NCI-H524 treated with DMSO at 0.1 percent for 48 hours (cell line): ENCODE measurements at places on chromosomes 16 and 17.

DNA sequence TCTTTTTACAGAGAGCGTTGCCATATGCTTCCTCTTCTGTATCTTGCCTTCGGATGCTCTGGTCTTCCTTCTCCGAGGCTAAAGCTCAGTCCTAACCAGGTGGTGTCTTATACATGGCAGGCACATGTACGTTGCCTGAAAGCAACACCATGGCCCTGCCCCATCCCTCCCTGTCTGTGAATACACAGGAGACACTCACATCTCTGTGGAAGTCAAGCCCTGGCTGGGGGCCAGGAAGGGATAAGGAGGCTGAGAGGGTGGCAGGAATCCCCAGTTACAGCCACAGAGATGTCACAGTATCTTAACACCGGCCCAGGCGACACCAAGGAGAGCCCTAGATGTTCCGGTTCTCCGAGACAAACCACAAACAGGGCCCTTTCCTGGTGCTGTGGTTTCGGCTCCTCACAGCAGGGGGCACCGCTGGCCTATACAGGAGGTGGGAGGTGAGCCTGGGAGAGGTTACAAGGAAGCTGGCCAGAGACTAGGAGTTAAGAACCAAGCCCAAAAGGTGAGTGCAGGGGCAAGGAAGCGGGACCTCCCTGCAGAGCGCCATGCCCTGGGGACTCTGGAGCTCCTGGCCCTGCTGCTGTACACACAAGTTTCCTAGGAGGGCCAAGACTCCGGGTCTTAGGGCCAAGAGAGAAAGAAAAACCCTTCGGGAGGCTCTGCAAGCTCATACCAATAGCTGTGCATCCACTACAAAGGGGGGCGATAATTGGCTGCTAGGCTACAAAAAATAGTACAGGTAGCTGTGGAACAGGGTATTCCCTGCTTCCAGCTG is 41.7 kb downstream of the SRL start:
- no peak for DNase-seq

DNA sequence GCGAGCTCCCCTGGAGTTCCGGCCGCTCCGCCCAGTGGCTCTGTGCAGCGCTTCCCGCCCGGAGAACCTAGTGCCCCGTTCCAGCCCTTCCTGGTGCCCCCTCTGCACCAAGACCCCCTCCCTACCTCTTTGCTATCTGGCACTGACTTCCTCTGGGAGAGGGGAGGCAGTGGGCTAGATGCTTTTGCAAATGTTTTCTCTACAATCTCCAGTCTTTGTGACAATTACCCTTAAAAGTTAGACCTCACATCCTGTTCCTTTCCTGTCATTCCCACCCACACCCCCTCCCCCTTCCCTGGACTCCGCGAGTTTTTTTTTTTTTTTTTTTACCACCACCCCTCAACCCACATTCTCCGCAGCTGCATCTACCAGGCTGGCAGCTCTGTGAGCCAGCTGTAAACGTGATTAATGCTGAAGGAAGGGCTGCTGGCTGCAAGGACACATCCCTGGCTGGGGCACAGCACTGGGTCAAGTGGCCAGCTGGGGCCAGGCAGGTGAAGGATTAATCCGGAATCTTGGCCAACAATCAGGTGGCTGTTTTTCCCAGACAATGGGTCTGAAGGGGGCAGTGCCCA is 101.5 kb downstream of the MGAT5B start:
- no peak for DNase-seq

GRCh38 chr16:27109666-27110523 is 43.2 kb downstream of the C16orf82 start:
- DNase-seq: no peak

DNA sequence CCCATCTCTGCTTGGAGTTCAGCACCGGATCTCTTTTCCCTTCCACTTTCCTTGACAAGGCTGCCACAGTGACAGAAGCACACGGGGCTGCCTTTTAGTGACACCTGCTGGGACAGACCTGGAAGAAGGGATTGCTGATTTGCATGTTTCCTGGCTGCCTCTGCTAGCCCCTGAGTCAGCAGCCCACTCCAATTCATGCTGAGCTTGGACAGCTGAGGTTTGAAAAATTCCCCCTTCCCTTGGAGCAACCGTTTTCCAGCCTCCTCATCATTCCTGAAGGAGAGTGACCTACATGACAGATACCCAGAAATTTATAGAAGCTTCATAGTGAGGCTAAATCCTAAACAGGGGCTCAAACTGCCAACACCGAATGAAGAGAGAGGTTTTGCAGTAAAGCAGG is 18.8 kb upstream of the RBL2 start:
- DNase-seq: no peak

- no peak for DNase-seq
Measured at GRCh38 chr16:64892835-64893785, 228.8 kb downstream of the CDH11 start.
